ENCODE measurements at places on chromosomes 7 and 10.

GRCh38 chr7:40808378-40808942, 673.7 kb downstream of the SUGCT start:
- DNase-seq: no peak

GRCh38 chr7:106731646-106732444, 70.9 kb upstream of the CCDC71L start:
- no peak for DNase-seq

GRCh38 chr7:143390104-143390772, 9.1 kb downstream of the ZYX start:
- no peak for DNase-seq

GRCh38 chr10:72122221-72122620, 33.9 kb upstream of the SPOCK2 start:
- DNase-seq: peak; percentile 24

GRCh38 chr7:148987010-148987750, 41.1 kb downstream of the PDIA4 start:
- DNase-seq: peak; percentile 74

DNA sequence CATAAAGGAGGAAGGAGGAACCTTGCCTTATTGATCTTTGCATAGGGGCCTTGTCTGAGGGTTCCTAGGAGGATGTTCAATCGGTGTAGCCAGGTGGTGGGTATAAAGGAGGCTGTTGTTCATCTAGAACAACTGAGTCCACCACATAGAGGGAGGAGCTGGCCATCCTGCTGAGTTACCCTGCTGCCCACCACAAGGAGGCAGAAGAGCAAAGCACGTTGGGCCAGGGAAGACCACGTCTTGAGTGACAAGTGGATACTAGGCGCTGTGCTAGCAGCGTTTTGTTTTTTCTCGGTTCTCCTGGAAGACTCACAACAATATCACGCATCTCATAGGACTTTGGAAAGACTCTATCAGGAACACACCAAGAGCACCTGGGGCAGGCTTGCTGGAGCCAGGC, 20.0 kb downstream of the FOXI2 start:
- no peak for DNase-seq

DNA sequence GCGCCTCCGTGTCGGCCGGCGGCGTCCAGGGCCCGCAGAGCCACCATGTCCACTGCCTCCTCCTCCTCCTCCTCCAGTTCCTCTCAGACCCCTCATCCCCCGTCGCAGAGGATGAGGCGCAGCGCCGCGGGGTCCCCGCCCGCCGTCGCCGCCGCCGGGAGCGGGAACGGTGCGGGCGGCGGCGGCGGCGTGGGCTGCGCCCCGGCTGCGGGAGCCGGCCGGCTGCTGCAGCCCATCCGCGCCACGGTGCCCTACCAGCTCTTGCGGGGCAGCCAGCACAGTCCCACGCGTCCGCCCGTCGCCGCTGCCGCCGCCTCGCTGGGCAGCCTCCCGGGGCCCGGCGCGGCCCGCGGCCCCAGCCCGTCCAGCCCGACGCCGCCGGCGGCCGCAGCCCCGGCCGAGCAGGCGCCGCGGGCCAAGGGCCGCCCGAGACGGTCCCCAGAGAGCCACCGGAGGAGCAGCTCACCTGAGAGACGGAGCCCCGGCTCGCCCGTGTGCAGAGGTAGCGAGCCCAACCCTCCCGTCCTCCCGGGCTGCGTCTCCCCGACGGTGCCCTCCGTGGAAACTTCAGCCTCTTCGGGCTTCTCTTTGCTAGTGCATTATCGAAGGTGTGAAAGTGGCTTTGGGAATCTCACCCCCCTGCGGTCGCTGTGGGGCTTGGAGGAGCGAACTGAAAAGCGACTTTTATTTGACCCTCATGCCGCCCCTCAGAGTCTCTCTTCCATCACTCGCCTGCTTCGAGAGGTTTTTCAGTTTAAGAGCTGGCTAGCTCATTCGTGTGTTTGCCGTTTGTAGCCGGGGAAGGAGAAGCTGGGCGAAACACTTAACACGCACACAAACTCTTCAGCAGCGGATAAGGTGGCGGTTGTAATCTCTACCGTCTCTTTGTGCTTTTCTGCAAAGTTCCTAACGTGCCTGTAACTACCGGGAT, 975 bp downstream of the GLCCI1 start:
- DNase-seq: peak; percentile 56

GRCh38 chr10:814536-815302, 116.8 kb downstream of the LARP4B start:
- DNase-seq: no peak

DNA sequence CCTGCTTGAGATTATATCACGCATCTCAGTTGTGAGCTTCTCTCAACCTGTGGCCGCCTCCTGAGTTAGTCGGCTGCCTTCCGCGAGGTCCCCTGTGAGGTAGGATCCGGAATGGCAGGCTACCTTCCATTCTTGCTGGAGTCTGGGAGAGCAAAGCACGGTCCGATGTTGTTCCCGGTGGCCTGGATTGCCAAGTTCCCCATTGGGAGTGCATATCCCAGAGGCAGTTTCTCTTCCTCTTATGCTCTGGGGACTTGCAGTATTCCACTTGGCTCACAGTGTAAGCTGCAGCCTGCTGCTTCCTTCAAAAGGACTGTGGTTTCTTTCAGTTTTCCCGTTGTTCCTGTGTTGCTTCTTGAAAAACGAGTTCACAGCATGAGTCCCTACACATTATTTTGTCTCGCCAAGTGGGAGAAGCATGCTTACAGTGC, 225.4 kb upstream of the ZWINT start:
- DNase-seq: no peak

DNA sequence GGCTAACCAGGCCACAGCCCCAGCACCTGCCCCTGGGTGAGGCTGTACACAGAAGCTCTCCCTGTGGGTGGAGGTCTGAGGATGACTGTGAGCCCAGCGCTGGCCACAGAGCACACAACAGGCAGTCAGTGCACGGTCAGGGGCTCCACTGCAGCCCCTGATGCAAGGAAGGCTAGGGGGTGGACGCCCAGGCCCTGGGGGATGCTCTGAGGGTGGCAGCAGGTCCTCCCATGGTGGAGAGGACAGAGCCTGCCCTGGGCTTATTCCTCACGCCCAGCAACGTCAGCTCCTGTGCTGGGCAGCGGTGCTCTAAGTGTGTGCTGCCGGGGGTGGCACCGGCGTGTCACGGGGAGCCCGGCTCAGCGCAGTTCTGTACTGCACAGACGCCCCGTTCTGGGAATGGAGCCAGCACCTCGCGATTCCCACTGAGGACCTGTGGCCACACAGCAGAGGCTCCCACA, 223.2 kb downstream of the MAD1L1 start:
- DNase-seq: peak; percentile 4

DNA sequence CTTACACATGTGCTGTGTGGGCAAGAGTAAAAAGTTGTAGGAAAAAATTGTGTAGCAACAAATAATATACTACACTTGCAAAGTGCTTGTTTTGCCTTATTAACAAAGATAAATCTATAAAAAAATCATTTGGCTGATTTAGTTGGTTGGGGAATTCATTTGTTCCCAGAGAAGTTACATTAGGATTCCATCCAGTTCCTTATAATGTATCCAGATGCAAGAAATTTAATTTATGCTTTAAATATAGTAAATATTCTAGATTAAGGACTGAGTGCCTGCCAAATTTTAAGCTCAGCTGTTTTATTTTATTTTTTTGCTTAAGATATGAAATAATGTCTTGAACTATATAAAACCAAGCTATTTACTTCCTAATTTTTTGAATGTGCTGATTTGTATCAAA, 1169.9 kb downstream of the NXPH1 start:
- DNase-seq: no peak

DNA sequence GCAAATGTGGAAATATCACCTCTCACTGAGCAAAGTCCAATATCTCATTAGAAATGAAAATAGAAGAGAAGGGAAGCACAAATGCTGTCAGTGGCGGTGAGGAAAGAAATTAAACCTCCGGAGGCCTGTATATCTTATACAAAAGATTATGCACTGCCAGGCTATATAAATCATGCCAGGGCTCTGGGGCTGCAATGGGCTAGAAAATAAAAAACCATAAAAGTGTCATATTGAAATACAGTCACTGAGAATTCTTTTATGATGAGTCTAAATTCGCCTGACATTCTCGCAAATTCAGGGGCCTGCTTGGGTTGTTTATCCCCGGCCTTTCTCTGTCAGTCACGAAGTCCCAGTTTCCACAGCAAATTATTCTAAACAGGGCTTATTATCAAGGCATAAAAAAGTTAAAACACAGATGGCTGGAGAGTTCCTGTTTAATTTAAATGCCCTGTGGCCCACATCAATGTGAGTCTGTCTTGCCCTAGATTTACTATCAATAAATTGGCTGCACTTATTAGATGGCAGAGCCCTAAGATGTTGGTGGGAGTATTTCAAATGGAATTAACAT, 193.8 kb downstream of the SNX10 start:
- no peak for DNase-seq

DNA sequence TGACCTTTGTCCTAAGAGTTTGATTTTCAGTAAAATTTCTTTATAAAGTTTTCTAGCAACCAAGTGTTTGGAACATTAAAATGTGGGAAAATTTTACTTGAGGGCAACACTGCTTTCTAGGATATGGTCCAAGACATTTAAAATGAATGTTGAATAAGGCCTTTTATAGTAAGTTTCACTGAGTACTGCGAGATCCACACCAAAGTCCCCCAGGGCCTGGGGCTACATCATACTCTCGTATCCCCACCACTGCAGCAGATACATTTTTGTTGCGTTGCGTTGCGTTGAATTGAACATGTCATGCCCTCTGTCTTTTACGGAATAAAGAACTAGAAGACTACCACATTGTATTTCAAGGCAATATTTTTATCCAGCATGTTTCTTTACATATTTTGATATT, 44.5 kb downstream of the PRTFDC1 start:
- DNase-seq: no peak

- no peak for DNase-seq
Measured at GRCh38 chr10:117865945-117866344, 180.8 kb downstream of the RAB11FIP2 start.

DNA sequence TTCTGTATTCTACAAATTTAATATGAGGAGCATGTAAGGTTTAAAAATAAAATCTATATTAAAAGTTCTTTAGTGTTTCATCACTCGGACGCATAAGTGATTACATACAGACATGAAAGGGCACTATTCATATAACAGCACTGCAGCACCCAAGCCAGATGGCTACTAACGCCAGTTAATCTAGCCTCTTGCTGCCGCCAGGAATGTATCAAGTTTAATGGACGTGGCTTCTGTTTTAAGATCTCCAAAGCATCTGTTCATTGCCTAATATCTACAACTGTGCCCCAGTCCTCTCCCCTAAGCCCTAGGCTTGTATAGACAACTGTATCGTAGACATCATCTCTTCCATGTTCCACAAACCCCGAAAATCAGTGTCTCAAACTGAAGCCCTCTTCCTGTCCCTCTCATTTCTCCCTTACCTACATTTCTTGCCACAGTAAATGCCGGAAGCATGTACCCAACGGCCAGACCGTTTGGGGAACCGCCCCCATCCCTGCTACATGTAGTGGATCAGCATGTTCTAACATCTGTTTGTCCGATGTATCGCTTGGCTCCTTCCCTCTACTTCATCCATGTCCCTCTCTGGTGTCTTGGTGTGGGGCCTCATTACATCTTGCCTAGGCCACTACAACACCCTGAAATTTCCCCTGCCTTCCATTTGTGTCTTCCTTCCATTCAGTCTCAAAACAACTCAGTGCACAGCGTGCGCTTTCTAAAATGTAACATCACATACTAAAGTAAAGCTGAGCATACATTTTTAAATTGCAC, 147.5 kb upstream of the RSU1 start:
- DNase-seq: no peak

GRCh38 chr10:62059217-62059920, 157.9 kb downstream of the ARID5B start:
- no peak for DNase-seq
